ENCODE measurements at places on chromosomes 16 and 17.

- no peak for DNase-seq
These were observed 52.3 kb upstream of the RASL10B start for GRCh38 chr17:35679007-35679682.

DNA sequence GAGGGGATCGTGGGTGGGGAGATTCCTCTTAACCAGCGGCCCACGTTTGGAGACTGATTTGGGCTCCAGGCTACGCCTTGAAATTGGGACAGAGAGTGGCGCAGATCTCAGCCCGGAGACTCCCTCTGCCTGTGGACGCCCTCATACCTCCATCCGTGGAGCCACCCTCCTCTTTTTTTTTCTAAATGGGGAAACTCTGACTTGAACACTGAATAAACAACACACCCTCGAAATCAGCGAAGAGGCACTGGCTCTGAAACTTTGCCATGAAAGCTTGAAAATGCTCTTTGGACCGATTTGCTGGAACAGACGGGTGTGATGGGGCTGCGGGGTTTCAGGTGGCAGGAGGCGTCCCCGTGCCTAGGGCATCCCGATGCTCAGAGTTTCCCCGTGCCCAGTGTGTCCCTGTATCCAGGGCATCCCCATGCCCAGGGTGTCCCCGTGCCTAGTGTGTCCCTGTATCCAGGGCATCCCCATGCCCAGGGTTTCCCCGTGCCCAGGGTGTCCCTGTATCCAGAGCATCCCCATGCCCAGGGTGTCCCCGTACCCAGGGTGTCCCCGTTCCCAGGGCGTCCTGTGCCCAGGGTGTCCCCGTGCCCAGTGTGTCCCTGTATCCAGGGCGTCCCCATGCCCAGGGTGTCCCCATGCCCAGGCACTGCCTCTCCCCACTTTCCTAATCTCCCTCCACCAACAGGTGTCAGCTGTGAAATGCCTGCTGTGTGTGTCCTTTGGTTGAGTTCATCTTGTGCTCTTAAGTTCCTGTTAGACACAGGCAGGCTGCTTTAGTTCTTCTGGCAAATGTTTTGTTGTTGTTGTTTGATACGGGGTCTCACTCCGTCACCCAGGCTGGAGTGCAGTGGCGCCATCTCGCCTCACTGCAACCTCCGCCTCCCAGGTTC, 187.0 kb downstream of the SEC14L1 start:
- DNase-seq, result no peak

GRCh38 chr17:79298799-79299198, 224.2 kb downstream of the ENGASE start:
- DNase-seq, result no peak

GRCh38 chr17:63476854-63477479, at the start of gene ACE:
TSS of gene ACE (plus strand) at chr17:63477061. CDS start at chr17:63477095, 34 bp downstream.
- peak; percentile 55 for DNase-seq

DNA sequence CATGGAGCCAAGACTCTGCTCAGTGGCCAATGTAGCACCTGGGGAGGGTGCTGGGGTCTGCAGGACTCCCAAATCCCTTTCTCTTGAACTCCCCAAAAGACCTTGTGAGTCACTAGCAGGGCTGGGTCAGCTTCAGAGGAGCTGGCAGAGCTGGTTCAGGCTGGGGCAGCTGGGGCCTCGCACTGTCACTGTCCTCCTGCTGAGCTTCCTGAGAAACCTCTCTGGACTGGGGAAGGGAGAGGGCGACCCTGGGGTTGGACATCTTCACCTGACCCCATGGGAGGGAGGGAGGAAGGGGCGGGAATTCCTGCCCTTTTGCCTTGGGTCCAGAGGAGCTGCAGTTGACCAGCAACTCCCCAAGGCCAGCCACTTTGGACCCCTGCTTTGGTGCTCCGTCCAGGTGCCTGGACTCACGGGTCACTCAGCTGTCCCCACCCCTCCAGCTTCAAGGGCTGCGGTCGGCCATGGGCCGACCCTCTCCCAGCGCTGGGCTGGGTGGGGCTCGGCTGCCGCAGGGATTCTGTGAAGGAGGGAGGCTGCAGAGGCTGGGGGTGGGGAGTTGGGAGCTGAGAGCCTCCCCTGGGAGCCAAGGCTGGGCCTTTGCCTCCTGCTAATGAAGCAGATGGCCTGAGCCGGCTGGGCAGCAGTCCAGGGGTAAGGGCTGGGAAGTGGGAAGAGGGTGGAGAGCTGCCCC, 9.2 kb downstream of the FMNL1 start:
- DNase-seq, result no peak
